ENCODE measurements at places on chromosomes 13 and 19.

- no peak for DNase-seq
Observed at GRCh38 chr13:37510441-37510840, 88.1 kb downstream of the POSTN start.

GRCh38 chr13:98571955-98572662 is 4.8 kb downstream of the STK24 start:
- DNase-seq: peak; percentile 73

GRCh38 chr19:14021474-14021873 is 6.5 kb upstream of the RLN3 start:
- peak; percentile 16 for DNase-seq

GRCh38 chr19:29247471-29247870 is 34.5 kb upstream of the UQCRFS1 start:
- DNase-seq: no peak

DNA sequence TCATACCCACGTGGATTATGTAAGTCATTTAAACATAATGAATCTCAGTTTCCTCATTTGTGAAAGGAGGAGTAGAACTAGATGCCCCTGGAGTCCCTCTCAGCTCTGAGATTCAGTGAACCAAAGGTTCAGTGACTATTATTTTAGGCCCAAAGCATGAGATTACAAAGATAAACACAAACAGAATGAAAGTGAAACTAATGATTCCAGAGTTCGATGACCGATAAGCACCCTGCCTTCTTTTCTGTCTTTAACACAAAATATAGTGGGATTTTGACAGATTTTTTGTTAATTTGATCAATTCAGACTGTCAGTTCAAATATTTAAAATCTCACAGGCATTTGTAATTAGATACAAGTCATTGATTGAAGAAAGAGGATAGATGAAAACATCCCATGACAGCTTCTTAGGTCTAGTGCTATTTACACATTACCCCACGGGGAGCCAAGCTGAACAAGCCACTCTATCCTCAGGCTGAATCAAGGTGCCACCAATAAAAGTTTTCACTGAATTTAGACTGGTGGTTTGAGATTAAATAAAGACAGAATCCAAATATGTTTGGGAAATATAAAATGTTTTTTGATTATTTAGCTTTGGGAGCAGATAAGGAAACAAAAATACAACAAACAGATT is 64.6 kb upstream of the RAP2A start:
- DNase-seq: peak; percentile 8

DNA sequence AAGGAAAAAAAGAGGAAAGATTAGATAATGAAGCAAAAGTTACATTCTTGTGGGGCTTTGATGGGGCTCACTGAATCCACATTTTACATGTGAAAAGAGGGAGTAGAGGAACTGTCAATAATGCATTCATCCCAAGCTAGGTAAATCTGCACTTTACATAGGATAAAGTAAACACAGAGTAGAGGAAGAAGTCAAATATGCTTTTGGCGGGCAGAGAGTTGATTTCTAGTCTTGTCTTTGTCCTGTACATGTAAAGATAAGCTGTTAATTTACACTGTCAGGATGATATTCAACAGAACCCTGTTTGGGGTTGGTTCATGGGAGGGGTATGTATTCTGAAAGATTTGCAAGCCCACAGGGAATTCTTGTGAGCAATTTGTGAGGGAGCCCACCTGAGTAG is 18.0 kb upstream of the TNFRSF19 start:
- DNase-seq: no peak

- peak; percentile 1 for DNase-seq
Observed at GRCh38 chr13:91072486-91072885, 275.0 kb upstream of the MIR17HG start.

GRCh38 chr13:48004201-48004600 is 3.1 kb upstream of the SUCLA2 start:
- DNase-seq: no peak

- peak; percentile 3 for DNase-seq
Observed at GRCh38 chr13:66313413-66313812, 916.7 kb downstream of the PCDH9 start.

DNA sequence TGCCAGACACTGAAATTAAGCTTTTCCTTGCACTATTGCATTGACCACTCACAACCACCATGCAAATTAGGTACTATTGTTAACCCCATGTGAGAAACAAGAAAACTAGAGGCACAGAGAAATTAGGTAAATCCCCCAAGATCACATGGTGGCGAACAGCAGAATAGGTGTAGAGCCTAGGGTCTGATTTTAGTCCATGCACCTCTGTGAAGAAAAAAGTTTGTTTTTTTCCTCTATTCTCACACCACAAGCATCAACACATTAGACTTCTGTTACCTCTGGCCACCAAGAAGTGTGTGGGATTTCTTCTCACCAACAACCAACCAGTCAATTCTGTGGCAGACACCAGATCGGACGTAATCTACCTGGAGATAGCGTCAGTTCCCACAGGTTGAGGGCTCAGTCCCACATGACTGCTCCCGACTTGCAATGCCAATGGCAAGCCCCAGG is 391.9 kb downstream of the COG6 start:
- no peak for DNase-seq

DNA sequence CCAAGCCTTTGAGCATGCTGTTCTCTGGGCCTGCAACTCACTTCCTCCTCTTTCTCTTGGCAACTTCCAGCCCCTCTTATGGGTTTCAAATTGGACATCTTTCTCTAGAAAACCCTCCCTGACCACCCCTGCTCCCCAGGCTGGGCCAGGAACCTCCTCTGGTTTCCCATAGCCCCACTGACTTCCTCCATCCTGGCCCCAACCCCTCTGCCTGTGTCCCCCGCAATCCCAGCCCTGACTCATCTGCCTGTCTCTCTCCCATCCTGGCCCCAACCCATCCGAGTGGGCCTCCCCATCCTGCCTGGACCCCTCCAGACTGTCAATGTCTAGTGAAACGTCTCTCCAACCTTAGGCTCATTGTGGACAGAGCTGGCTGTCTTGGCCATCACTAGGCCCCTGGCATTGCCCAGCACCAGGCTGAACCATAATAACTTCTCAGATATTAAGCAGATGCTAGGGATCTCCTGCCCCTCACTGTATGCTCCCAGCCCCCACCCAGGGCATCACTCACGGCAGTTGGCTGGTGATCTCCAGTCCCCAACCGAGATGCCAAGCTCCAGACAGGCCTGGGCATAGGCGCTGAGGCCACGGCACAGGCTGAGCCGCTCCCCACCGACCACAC is 16.8 kb downstream of the FCGBP start:
- no peak for DNase-seq

- DNase-seq: no peak
Observed at GRCh38 chr19:58471736-58472135, 4.4 kb upstream of the ZNF446 start.

DNA sequence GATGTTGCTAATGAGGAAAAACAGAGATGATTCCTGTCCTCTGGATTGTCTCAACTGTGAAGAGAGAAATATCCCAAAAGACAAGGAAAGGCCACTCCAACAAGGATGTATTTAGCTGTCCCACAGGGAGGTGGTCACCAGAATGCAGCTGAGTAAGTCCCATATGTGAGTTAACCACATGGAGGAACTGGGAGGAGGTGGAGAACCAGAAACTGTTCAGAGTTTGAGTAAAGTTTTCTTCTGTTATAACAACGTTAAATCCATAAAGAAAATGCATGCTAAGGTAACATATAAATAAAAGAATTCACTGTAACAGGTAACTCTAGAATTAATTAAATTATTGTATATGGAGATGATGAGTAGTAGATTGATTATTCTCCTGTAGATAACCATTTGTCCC is 5.3 kb downstream of the ZNF763 start:
- DNase-seq: no peak

DNA sequence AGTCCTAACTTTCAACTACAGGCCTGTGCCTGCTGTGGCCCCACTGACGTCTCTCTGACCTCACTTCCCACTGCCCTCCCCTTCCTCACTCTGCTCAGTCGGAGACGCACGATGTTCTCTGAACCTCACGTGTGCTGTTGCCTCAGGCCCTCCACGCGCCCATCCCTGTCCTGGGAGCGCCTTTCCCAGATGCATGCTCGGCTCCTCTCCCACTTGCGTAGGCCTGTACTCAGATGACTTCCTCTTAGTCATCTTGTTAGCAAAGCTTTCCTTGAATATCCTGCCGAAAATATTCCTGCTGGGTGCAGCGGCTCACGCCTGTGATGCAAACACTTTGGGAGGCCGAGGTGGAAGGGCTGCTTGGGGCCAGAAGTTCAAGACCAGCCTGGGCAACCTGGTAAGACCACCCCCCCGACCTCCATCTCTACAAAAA is 9.3 kb upstream of the SYT5 start:
- DNase-seq: no peak

DNA sequence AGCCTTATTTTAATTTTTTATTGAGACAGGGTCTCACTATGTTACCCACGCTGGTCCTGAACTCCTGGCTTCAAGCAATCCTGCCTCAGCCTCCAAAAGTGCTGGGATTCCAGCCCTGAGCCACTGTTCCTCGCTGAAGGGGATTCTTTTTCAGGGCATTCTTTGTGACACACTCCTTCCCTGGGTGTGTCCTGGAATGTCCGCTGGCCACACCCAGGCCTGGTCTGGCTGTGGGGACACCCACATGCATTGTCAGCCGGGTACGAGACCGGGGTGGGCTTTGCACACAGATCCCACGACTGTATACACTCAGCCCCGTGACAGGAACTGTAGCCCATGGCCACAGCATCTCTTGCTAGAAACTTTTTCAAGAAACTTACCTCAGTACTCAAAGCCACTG is 34.4 kb upstream of the GATAD2A start:
- no peak for DNase-seq

- no peak for DNase-seq
Observed at GRCh38 chr19:51489113-51489512, 10.8 kb downstream of the CEACAM18 start.

- no peak for DNase-seq
Observed at GRCh38 chr19:5130371-5131030, 161.6 kb downstream of the KDM4B start.

- DNase-seq: no peak
Observed at GRCh38 chr19:51959791-51960190, 26.8 kb downstream of the ZNF350 start.

- no peak for DNase-seq
Observed at GRCh38 chr19:16764793-16765433, 45.3 kb downstream of the NWD1 start.

DNA sequence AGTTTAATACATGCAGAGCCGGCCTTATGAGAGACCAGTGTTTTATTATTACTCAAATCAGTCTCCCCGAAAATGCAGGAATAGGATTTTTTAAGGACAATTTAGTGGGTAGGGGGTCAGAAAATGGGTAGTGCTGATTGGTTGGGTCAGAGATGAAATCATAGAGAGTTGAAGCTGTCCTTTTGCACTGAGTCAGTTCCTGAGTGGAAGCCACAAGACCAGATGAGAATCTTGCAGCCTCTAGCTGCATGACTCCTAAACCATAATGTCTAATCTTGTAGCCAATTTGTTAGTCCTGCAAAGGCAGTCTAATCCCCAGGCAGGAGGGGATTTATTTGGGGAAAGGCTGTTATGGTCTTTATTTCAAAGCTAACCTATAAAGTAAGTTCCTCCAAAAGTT is 1163.9 kb downstream of the DIAPH3 start:
- no peak for DNase-seq

DNA sequence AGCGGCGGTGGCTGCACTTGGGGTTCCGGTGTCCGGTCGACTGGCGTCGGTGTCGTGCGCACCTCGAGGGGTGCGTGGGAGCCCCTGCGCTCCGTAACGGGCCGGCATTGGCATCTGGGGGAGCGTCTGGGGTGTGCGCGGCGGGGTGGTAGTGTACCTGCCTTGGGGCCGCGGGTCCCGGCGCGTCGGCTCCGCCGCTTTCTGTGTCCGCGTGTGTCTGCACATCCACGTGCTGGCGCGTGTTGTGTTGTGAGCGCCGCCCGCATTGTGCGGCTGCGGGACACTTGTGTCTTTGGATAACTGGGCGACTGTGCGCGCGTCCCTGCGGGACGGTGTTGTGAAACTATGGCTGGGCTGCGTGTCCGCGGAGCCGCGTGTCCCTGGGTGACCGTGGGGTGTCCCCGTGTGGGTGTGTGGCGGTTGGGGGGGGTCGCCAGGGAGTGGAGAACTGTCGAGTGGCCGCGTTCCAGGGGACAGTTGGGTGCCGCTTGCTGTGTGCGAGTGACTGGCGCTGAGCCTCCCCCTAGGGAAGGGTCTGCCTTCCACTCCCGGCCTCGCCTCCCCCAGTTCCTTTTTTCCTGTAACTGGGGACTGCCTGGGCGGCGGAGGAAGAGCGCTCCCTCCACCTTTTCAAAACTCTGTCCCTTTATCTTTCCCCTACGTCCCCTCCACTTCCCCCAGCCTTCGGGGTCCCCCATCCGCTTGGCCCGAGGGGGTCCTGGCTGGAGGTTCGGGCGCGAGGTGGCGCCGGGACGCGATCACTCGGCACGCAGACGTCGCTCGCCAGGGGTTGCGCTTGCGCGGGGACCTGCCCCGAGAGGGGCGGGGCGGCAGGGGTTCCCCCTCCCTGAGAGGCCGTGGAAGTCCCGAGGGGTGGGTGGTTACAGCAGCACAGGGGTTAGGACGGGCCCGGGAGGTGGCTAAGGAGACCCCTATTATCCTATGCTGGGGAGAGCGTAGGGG is 5.7 kb upstream of the NFIC start:
- DNase-seq: peak; percentile 68

DNA sequence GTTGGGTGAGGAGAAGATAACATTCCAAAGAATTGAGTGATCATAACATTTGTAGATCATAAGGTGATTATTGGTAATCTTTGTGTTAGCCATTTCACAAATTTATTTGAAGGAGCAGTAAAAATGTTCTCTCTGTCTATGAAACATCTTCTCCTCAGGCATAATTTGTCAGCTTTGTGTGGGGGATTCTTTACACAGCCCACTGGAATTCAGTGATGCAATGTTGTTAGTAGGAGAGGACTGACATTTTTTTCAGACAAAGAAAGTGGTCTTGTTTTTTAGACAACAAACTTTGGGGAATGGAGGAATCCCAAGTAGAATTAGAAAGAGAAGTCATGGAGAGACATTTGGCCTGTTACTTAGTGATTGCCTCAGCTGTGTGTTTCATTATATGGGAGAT is 100.3 kb downstream of the ITGBL1 start:
- no peak for DNase-seq

- no peak for DNase-seq
Observed at GRCh38 chr13:24274452-24275021, 34.8 kb upstream of the C1QTNF9 start.

GRCh38 chr13:22925881-22926747 is 254.7 kb upstream of the SGCG start:
- DNase-seq: peak; percentile 55

DNA sequence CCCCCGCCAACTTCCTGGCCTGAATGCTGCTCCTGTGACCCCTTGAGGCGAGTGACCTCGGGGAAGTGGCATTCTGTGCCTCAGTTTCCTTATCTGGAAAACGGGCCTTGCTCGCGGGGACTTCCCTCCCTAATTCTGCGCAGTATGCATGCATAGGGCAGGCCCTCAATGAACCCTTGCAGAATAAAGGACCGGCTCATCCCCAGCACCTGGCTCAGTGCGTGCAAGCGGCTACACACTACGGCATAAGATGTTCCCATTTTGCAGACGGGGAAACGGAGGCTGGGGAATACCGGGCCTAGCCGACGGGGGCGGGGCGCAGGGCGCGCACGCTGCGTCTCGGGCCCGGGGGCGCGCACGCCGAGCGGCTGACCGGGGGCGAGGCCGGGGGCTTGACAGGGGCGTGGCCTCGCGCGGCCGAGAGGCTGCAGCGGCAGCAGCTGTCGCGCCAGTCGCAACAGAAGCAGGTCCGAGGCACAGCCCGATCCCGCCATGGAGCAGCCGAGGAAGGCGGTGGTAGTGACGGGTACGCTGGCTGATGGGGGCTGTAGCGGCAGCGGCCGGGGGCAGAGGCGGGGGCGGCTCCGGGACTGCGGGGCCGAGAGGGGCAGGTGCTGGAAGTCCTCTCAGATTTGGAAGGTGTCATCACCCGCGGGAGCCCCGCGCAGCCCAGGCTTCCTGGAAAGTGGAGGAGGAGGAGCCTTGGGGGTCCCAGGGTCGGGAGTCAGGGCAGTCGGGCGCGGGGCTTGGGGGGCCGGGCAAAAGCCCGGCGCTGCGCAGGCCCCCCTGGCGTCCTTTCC is at the start of gene PGPEP1:
Gene PGPEP1, plus strand, starts transcription at position 409 of the 800 bp plus-strand sequence. Its CDS starts 84 bp downstream, at position 493.
- DNase-seq: peak; percentile 79

Data from DMS53 (cell line).